Posterior vena cava (tissue), 2 donors: ENCODE measurements at places on chromosomes 16 and 17. TPM values are rescaled to one million over a fixed set of nuclear protein-coding genes. Genes with fewer than 3 reads are reported as not detected.

Gene CARD14
- 0.24 TPM for total RNA-seq

DNA sequence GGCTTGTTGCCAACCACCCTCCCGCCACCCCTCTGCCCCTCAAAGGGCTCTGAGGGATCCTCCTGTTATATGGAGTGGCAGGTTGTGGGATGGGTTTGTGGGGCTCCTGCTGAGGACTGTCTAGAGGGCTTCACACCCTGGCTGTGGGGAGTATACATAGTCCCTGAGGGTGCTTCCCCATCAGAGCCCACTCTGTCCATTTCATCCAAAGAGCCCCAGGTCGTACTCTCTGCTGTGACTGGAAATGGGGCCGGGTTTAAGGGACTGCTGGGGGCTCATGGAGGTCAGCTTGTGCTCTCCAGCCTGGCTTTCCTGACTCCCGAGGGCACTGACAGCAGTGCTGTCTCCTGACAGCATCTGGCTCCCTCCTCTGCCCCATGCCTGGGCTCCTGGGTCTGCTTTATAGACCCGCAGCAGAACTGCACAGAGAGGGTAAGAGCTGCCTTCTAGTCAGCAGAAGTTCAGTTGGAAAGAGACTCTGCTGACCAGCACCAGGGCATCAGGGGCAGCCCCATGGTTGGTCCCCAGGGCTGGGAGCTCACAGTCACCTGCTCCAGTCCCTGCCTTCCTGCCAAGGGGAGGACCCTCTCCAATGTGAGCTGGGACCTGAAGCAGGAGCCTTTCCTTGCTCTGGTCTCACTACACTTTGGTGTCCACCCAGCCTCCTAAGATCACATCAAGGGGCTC is 17.8 kb upstream of the TNS4 start:
- peak; percentile 47 for DNase-seq

DNA sequence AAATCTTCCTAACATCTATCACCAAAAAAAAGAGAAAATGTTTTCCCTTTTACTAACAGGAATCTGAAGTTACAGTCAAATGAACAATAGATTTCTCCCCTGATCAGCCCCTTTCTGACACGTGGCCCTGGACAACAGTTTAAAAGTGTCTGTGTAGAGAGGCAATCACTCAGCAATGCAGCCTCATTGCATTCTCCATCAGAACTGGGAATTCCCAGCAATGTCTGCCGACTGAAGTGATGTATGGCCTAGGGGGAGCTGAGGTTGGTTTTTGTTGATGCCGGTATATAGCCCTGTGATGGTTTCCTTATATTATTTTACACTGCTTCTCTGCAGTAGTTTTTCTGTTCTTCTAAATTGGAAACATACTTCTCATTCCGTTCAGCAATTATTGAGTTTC is 904.3 kb upstream of the CDH8 start:
- no peak for DNase-seq

- DNase-seq = no peak
These were observed 23.9 kb downstream of the SLC39A11 start for GRCh38 chr17:73068322-73069153.

DNA sequence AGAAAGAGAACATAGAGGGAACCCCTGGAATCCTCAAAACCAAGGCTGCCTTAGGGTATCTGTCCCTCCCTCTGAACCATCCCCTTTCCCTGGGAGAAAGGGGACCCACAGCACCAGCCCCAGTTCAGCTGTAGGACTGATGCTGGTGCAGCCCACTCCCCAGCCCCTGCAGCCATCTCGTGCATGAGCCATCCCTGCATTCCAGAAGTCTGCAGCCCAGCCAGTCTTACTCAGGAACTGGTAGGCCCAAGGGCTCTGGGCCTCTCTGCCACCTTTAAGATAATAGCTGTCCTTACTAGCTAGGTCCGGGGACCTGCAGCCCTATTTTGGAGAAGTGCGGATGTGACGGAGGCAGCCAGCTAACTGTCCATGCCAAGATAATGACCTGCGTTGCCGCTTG is 6.0 kb upstream of the EVPL start:
- no peak for DNase-seq

DNA sequence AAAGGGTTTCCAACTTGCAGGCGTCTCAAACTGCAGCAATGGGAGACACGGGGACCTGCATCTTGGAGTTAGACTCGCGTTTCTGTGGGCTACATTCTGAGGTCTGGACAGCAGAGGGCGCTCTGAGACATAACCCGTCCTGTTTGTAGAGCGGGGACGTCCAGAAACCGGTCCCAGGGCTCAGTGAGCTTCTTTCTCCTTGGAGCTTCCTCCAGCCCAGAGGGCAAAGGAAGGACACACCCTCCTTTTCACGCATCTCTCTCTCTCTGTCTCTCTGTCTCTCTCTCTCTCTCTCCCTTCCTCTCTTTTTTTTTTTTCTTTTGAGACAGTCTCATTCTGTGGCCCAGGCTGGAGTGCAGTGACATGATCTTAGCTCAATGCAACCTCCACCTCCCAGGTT is 19.8 kb downstream of the COX4I1 start:
- peak; percentile 94 for DNase-seq

Gene FBXO39
- not detected for total RNA-seq

DNA sequence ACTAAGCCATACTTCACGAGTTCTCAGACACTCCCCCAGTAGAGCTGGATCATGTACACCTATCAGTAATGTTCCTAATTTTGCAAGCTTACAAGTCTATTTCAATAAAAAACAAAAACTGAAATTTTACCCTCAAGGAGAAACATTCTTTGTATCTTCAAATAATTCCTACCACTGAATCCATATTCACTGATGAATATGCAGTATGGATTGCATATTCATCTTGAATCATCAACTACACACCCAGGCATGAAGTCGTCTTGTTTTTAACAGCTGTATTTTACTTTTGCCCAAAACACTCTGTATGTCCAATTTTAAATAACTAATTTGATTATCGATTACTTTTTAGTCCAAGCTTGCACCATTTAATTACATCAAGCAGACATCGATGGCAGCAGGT is 31.8 kb downstream of the ZDHHC7 start:
- DNase-seq = no peak

GRCh38 chr17:72366626-72367025 is 245.8 kb downstream of the SOX9 start:
- no peak for DNase-seq

DNA sequence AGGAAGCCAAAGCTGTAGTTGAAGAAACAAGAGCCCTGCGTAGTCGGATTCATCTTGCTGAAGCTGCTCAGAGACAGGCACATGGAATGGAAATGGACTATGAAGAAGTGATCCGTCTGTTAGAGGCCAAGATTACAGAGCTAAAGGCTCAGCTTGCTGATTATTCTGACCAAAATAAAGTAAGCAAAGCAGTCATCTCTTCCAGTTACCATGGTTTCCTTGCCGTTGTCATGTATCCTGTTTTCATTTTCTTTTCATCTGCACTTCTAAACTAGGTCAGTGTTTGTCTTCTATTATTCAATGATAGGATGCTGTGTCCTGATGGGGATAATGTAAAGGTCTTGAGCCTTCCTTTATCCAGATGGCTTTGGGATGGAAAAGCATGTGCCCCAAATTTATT is 104.3 kb downstream of the STXBP4 start:
- no peak for DNase-seq

Gene ARL5C
- total RNA-seq = not detected

- no peak for DNase-seq
These were observed 154.7 kb upstream of the CACNG3 start for GRCh38 chr16:24101431-24101830.

GRCh38 chr16:84917492-84917891 is 93.8 kb downstream of the ZDHHC7 start:
- DNase-seq = no peak

DNA sequence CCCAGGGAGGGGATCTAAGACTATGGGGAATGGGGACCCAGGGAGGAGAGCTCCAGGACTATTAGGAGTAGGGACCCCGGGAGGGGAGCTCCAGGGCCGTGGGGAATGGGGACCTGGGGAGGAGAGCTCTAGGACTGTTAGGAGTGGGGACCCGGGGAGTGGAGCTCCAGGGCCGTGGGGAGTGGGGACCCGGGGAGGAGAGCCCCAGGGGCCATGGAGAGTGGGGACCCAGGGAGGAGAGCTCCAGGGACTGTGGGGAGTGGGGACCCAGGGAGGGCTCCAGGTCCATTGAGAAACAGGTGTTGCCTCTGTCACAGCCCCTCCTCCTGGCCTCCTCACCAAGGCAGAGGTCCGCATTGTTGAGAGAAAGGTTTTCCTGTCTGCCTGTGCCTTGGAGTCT is 16.0 kb downstream of the MPRIP start:
- DNase-seq = peak; percentile 73

DNA sequence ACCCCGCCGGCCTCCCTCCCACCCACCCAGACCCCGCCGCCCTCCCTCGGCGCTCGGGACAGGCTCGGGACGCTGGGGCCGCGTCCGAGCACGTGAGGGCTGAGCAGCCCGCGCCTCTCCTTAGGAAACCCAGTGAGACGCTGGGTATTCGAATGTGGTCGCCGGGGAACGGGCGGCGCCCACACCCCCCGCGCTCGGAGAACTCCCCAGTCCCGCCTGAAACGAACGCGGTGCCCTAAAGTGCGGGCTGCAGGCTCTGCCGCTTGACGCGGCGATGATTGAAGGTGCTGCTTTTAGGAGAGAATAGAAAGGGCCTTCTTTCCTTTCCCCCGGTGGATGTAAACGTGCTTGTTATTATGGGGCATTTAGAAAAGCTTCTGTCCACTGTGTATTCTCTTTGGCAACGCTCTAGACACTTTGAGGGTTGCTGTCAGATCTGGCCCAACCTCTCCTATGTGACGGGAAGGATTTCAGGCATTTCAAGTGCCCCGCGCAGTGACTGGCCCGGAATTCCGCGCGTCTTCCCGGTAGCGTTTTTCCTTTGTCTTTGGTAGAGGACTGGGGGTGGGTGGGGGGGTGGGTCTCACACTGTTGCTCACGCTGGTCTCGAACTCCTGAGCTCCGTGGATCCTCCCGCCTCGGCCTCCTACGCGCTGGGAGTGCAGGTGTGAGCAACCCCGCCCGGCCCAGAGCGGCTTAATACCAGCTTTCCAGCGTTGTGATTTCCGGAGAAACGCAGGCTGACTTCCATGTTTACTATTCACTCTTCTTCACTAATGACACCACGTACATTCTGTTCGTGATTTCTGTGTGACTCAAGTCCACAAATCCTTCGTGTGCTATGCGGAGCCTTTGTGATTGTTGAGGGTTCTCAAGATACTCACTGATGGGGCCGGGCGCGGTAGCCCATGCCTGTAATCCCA is 21.8 kb upstream of the FOXK2 start:
- DNase-seq = peak; percentile 86

- DNase-seq = no peak
These were observed 79.6 kb downstream of the TMEM132E start for GRCh38 chr17:34658811-34659560.
